ENCODE measurements at places on chromosomes 1 and 21. TPM values are rescaled to one million over a fixed set of nuclear protein-coding genes. Genes with fewer than 3 reads are reported as not detected.

ANKRD34A gene
- total RNA-seq, result 1.2 TPM

S1PR1 gene
- 4.2 TPM for total RNA-seq

BATF3 gene
- total RNA-seq, result not detected

ST6GALNAC5 gene
- total RNA-seq, result 1.1 TPM

PDC gene
- total RNA-seq, result not detected

SAMSN1 gene
- not detected for total RNA-seq
